LNCaP clone FGC (cell line): ENCODE measurements at places on chromosomes 3 and 15.

GRCh38 chr3:89360156-89360555 is 252.7 kb downstream of the EPHA3 start:
- no peak for DNase-seq

DNA sequence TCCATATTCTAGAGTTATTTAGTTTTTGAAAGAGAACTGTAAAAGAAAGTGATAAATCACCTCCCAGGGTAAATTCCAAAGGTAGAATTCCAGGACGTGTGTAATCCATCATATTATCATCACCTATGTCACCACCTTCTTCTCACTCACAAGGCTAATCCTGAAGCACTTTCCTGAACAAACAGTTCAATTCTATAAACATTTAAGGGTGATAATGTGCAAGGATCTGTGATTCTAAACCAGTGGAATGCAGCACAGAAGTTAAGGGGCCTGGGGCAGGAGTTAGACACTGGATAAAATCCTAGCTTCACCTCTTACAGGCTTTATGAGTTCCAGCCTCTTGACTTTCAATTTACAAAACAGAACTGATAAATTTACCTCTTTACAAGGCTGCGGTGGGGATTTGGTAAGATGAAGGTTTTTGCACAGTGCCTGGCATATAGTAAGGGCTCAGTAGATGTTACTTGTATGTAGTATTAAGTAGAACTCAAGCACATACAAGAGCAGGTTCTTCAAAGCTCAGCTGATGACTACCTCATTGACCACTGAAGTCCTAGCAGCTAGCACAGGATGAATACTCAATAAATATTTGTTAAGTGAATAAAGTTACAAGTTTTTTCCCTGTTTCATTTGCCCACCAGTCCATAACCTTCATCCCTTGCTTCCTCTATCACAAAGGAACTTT is 47.3 kb upstream of the CCDC80 start:
- no peak for DNase-seq

DNA sequence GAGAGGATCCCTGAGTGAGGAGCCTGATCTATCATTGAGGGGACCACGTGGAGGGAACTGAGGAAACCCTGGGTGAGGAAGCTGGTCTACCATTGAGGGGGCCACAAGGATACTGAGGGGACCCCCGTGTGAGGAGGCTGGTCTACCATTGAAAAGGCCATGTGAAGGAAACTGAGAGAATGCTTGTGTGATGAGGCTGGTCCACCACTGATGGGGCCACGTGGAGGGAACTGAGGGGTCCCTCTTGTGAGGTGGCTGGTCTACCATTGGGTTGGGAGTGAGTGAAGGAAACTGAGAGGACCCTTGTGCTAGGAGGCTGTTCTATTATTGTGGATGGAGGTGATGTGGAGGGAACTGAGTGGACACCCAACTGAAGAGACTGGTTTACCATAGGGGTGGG is 161.3 kb downstream of the FBLN2 start:
- no peak for DNase-seq

DNA sequence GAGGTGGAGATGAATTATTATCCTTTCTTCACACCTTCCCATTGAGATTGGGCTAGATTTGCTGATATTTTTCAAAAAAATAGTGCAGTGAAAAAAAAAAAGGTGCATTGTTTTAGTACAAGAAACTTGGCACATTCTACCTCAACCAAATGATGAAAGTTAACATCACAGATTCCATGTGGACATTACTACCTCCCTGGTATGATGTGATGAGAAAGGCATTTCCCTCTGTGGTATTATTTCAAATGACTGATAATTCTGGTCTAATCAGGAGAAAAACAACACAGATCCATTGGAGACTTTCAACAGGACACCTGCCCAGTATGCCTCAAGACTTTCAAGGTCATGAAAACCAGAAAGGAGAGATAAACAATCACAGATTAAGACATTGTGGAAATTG is 313.4 kb downstream of the BCHE start:
- DNase-seq = no peak

GRCh38 chr3:39105687-39106063 is 1.8 kb downstream of the GORASP1 start:
- no peak for DNase-seq

GRCh38 chr3:144296808-144297207 is 325.2 kb downstream of the DIPK2A start:
- no peak for DNase-seq

DNA sequence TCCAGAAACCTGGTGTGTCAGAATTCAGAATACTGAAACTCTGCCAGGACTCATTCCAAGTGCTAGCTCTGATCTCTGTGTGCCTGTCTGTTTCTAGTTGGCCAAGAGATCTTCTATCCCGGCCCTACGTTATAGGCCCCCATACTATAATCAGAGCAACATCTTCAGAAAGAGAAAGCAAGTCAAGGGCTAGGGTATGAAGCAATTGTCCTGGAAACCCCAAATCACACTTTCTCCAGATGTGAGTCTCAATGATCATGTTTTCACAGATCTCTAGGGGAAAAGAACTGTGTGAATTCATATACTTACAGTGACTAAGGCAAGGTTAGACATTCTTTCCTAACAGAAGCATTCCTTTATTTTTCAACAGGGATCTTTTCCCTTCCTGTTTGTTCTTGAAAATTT is 309.7 kb downstream of the SLC9A9 start:
- DNase-seq = no peak

DNA sequence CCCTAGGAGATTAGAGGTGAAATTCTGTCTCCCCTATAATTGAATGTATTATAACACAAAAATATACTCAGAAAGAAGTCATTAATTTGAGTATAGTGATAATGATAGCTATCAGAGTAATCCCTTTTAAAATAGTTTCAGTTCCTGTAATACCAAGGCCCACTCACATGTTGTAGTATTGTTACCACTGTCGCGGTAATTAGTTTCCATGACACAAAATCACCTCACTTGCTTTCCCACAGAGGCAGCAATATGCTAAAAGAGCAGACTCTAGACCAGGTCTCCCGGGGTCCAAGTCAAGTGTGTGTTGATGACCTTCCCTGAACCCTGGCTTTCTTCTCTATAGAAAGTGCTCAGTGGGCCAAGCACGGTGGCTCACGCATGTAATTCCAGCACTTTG is 39.5 kb upstream of the NSMCE3 start:
- DNase-seq = no peak

- no peak for DNase-seq
Measured at GRCh38 chr3:107578091-107578490, 55.3 kb downstream of the BBX start.

DNA sequence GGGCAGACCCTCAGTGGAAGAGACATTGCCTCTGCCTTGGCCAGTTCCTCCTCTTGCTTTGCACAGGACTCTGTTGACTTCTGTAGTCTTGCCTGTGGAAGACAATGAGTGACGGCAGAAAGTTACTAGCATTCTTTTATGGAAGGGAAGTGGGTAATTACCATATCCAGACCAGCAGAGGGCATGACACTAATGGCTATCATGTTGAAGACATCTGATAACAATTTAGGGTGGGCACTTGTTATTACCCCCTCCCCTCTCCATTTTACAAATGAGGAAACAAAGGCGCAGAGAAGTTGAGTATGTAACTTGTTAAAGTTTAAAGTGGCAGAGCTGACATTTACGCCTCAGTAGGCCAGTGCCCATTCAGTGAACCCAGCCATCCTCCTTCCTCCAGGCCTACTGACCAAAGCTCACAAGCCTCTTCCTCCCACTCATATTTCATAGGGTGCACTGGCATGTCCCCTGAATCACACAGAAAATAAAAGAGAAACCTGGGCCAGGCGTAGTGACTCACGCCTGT is 48.2 kb upstream of the FMN1 start:
- DNase-seq = no peak
